ENCODE measurements at places on chromosomes 4 and X.

DNA sequence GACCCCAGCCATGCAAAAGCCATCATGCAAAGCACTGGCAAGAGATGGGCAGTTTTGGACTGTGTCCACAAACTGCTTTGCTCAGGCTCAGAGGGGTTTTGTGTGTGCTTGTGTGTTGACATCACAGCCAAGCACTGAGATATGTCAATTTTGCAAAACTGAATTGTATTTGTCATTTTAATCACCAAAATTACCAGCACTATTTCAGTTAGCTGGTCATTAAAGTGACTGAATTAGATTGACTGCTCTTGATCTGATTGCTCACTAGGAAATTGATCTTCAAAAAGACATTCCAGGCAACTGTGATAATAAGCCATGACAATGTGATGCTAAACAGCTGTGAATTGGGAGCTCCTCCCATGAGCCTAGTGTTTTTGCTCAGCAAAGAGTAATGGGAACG, 337.3 kb upstream of the GNPDA2 start:
- DNase-seq = no peak

GRCh38 chrX:119067023-119067739, 5.6 kb upstream of the CT47C1 start:
- no peak for DNase-seq

DNA sequence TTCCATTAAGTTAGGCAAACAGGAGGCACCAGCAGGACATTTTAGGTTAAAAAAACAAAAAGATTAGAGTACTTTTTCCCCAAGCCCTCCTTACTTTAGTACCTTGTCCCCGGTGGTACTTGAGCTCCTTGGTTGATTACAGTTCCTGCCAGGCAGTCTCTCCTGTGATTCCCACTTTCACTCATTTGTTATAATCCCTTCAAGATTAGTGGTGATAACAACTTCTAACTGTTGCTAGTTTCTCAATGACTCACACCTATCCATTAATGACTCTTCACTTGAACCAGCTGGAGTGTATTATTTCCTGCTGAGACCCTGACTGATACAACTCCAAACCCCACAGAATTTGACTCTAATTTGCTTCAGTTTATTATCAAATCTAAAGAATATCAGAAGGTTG, 765.0 kb upstream of the DIAPH2 start:
- DNase-seq = no peak

- DNase-seq = no peak
These were observed 211.6 kb downstream of the PARM1 start for GRCh38 chr4:75144475-75144874.

GRCh38 chr4:53563824-53564223, 27.5 kb downstream of the LNX1 start:
- DNase-seq = no peak

- no peak for DNase-seq
These were observed 12.9 kb upstream of the WDR17 start for GRCh38 chr4:176052744-176053143.

DNA sequence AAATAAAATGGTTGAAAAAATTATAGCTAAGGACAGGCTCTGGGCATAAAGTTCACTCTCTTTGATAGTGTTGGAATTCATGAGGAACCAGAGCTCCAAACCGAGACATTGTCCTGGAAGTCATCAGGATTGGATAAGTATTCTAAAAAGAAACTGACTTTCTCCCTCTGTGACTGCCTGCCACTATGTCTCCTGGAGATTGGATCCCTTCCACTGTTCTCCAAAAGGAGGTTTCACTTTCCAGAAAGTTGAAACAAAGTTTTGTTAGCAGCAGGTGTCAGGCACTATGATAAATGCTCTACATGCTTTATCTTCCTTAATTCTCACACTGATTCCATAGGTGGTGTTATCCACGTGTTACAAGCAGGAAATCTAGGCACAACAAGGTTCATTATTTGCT, 16.8 kb downstream of the BANK1 start:
- no peak for DNase-seq

GRCh38 chr4:3386526-3386925, 55.2 kb upstream of the HGFAC start:
- no peak for DNase-seq

DNA sequence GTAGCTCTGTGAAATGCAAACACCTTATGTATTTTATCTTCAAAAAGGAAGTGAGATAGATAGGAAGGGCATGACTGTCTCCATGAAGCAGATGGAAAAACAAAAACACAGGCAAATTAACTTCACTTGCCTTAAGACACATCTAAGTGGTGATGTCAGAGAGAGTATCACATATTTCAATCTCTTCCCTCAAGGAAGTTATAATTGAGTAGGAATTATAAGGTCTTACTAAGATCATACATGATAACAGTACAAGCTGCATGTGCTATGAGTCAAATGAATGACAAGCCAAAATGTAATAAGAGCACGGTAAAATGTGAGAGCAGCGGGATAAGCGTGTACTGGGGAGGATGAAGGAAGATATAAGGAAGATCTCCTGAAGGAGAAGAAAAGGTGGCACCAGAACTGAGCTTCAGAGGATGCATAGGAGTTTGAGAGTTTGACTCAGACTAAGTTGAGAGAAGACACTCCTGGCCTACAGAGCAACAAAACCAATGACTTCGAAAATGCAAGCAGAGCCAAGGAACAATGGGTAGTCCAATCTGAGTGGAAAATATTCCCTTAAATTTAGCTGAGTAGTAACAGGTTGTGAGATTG, 43.3 kb upstream of the GALNT7 start:
- DNase-seq = no peak

GRCh38 chr4:184514121-184514988, 40.0 kb upstream of the IRF2 start:
- DNase-seq = no peak

- DNase-seq = no peak
These were observed 20.6 kb downstream of the SH3KBP1 start for GRCh38 chrX:19866626-19867410.

- no peak for DNase-seq
These were observed 190.6 kb downstream of the LDB2 start for GRCh38 chr4:16707874-16708273.

- DNase-seq = no peak
These were observed 500 bp downstream of the CDX4 start for GRCh38 chrX:73447311-73447794.

Measured in effector memory CD4-positive, alpha-beta T cell (primary cell).